ENCODE measurements at places on chromosomes 5 and 9. TPM values are rescaled to one million over a fixed set of nuclear protein-coding genes. Genes with fewer than 3 reads are reported as not detected.

DNA sequence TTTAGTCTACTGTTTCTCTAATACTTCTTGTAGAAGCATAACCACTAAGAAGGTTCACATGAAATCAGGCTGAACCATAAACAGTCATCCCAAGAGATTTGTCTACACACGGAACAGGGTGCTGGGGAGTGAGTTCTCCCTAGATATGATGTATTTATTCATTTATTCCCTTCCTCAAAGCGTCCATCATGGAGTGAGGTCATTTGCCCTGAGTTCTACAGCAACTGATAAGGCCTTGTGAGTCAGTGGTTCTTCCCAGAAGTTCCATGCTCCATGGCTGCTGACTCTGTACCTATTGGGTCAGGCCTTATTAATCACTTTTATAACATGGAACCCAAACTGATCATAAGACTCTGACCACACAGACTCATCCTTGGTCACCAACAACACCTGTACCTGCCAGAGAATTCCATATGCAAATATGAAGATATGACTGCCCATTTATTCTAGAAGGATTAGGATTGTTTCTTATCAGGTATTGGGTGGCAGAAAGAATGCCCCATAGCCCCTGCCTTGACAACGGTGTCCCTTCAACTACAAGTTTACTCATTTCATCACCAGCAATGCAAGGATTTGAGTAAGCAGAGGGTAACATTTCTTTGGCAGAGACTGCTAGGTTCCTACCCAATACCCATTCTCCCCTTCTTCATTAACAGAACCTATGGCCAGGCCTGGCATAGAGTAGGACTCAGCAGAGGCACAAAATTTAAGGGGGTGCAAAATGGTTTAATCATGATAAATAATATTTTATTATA, 118.1 kb downstream of the LHFPL2 start:
- no peak for DNase-seq

DNA sequence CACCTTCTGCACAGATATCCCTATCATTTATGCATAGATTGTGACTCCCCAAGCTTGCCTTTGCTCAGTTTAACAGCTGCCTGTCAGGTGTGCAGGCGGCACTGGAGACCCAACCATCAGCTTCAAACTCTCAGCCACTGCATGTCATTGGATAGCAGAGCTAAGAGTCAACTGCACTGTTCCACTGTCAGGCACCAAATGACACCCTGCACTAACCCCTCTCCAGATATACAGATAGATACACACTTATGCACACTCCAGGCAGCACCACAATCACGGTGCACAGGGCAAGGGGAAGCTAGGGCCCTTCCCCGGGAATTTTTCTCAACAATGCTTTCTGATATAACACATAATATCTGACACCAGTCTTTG, 142.3 kb downstream of the BNC2 start:
- no peak for DNase-seq

The FOXI1 gene
- total RNA-seq: not detected

- no peak for DNase-seq
Measured at GRCh38 chr9:1007312-1007711, 30.9 kb downstream of the DMRT3 start.

The THBS4 gene
- total RNA-seq: 464 TPM

DNA sequence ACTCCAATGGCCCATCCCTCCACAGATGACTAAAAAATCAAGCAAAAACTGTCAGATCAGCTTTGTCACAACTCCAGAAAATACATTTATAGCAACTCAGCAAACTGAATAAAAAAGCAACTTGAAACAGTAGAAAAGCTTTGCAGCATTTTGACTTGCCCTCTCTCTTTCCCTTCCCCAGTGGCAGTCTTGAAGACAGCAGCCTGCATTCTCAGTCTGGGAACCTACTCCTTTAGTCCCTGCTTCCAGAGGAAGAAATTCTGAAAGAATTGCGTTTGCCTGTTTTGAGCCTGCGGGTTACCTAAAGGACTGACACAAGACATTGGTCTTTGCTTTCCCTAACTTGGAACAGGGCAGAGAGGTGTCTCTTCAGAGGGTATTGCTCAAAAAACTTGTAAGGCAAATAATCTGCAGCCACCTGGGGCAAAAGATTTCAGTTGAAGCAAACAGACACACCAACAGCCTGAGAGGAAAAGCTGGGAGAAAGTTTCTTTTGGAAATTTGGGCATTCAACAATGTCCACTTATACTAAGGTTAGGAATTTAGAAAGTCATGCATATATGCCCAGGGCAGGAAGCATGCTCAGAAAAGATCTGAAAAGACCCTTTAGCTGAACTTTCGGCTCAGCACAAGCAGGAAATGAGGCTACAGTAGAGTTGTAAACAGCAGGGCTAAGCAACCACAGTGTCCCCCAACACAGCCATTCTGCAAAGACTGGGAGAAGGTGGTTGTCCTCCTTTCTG, 15.2 kb upstream of the SLC35D2 start:
- no peak for DNase-seq

- DNase-seq: no peak
Measured at GRCh38 chr5:10577371-10578292, 13.8 kb downstream of the ANKRD33B start.

DNA sequence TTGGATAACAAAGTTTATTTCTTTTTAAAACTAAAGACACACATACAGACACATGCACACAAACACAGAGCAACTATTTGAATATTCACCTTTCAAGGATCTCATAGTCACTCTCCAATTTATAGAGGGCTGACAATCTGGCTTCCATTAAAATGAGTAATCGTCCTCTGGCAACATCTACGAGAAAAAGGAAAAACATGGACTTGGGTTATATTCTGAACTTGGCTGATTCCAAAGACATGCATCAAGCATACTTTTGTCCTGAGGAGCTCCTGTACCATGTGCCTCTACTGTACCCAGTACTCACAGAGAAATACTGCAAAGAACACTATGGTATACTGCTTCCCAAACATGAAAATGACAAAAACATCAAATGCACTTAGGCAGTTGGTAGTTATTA, 15.4 kb downstream of the IARS1 start:
- no peak for DNase-seq

The SPATA31C1 gene
- total RNA-seq: not detected

The GPR151 gene
- not detected for total RNA-seq

The EIF4E1B gene
- total RNA-seq: not detected

The BTNL8 gene
- total RNA-seq: 0.43 TPM

GRCh38 chr5:10912435-10912834, 151.4 kb upstream of the DAP start:
- DNase-seq: no peak

The HMMR gene
- 0.46 TPM for total RNA-seq

DNA sequence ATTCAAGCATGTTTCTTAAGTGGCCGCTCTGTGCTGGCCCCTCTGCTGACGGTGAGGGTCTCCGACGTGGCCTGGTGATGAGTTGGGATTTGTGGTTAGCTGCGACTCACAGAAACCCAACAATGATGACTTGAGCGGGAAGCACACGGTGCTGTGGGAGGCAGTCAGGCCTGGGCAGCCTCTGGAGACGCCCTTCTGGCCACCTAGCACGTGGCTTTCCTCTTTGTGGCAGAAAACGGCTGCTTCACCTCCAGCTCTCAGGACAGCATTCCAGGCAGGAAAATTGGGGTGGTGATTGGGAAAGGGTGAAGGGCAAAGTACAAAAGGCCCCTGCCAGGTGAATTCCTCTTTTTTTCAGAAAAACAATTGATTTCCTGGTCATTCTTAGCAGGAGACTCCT, 17.5 kb upstream of the IER5L start:
- DNase-seq: no peak

The INSL6 gene
- total RNA-seq: not detected

- no peak for DNase-seq
Measured at GRCh38 chr5:120550358-120550757, 86.3 kb downstream of the PRR16 start.

DNA sequence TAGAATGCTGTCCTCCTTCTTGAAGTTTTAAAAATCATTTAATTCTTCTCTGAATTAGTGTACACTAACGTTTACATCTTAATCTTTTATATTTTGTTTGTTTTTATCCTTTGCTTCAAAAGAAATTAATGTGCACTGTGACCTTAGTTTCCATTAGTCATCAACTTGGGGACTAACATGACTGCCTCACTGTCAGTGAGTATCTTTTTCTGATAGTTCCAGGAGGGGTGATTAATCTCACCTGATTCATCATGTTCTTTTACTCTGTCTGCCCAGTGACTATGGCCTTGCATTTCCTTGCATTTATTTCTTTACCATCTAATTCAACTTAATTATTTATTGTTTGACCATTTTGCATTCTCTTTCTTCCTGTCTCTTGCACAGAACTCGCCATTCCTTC, 33.4 kb upstream of the NR3C1 start:
- DNase-seq: no peak

The KIF4B gene
- 0.13 TPM for total RNA-seq

The TMEM167A gene
- 48.5 TPM for total RNA-seq

DNA sequence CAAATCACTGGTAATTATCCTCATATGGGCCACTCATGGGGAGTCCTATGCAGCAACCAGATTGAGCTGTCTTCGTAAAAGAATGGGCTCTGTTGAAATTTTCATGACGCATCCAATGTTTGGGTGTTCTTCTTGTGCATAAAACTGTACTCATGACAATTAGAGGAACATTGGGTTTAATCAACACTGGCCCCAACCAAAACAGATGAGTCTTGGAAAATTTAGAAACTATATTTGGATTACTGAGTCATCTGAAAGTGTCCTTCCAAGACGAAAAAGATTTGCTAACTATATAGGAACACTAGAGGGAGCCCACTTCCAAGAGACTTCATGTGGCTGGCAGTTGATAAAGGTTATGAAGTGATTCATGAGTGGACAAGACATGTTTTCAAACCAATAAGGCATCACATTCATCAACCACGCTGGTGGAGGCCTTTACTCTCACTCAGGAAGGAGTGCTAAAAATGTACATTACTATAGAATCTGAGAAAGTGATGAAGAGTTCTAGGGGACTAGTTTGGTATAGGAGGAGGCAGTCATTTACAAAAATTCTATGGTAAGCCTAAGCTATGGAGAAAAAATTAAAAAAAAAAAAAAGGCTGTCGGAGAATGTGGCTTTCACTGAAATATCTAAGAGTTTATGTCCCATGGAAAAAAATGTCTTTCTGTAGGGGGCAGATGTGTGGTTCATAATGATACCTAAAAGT, 313.5 kb downstream of the PRDM9 start:
- no peak for DNase-seq

The KIF3A gene
- total RNA-seq: 10.9 TPM

The IGIP gene
- 15.9 TPM for total RNA-seq

DNA sequence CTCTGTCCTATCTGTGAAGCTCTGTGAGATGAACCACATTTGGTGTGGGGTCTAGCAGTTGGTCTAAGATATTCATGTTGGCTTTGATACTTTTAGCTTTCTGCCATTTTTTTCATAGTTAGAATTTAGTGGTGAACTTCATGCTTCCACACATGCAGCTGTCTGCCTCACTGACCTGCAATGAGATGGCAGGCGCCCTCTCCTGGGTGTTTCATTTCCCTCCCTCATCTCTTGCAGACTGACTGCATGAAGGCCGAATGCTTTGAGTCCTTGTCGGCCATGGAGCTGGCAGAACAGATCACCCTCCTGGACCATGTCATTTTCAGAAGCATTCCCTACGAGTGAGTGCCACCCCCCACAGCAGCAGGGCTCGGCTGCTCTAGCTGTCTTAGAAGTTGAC, 26.1 kb upstream of the CKMT2 start:
- no peak for DNase-seq
